Muscle of back (tissue), 13 donors: ENCODE measurements at places on chromosomes 1 and 21. TPM values are rescaled to one million over a fixed set of nuclear protein-coding genes. Genes with fewer than 3 reads are reported as not detected.

The ITGB2 gene
- polyA plus RNA-seq, result 12.2 TPM

GRCh38 chr1:118963138-118963455 lies 25.0 kb downstream of the TBX15 start:
- DNase-seq, result no peak

DNA sequence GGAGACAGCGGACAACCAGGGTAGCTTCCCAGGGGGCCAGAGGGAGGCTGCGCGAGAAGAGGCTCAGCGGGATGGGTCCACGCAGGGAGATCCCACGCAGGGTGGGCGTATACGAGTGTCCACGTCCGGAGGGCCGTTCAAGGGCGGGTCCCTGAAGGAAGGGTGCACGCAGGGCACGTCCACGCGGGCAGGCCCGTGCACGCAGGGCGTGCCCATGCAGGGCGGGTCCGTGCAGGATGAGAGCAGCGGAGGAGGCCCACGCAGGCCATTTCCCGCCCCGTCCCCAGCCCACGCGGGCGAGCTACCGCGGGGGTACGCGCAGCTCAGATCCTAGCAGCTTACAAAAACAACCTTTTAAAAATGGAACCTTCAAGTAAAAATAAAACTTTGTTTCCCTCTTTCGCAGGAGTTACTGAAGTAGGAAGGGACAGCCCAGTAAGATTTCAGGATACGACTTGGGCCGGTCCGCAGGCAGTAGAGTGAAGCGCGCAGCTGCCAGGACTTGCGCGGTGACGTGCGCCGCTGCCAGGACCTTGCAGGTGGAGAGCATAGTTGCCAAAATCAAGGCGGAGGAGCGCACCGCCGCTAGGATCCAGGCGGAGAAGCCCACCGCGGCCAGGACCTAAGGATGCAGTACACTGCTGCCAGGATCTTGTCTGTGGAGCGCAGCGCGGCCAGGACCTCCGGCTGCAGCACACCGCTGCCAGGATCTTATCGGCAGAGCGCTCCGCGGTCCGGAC lies 416 bp upstream of the RNF187 start:
- peak; percentile 91 for DNase-seq

- DNase-seq, result peak; percentile 14
Observed at GRCh38 chr1:232518349-232518748, 111.6 kb downstream of the SIPA1L2 start.

The LCE1B gene
- polyA plus RNA-seq, result not detected

The NFASC gene
- polyA plus RNA-seq, result 1.1 TPM

GRCh38 chr1:95278173-95279006 lies 44.4 kb downstream of the RWDD3 start:
- DNase-seq, result no peak

GRCh38 chr1:240500647-240501046 lies 111.3 kb downstream of the GREM2 start:
- no peak for DNase-seq

GRCh38 chr1:160711602-160712311 lies at the start of gene CD48:
TSS of gene CD48 (minus strand) at chr1:160711822. CDS start at chr1:160711763, 59 bp downstream.
- DNase-seq, result no peak

- DNase-seq, result peak; percentile 87
Observed at GRCh38 chr1:13749543-13750341, 49.8 kb downstream of the PRDM2 start.

The NAXE gene
- 27.6 TPM for polyA plus RNA-seq

- peak; percentile 64 for DNase-seq
Observed at GRCh38 chr1:204278251-204278650, 64.5 kb upstream of the GOLT1A start.

- no peak for DNase-seq
Observed at GRCh38 chr1:99062192-99062591, 57.5 kb upstream of the PLPPR5 start.

DNA sequence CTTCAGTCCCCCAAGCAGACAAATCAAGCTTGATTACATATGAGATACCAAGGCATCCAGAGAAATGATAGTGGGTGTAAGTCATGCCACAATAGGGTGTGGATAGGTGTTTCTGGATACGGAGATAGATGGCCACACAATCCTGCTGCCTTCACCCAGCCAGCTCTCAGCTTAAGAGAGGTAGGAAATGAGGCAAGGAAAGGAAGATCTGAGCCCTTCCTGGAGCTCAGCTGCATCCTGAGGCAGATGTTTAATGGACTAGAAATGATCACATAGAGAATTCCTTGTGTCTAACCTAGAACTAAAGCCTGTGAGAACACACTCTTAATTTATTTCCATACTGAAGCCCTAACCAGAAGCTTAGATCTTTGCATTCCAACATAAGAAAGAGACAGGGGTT lies 210.3 kb downstream of the ST6GALNAC3 start:
- no peak for DNase-seq

GRCh38 chr1:94302497-94302896 lies 65.1 kb upstream of the ARHGAP29 start:
- DNase-seq, result no peak

DNA sequence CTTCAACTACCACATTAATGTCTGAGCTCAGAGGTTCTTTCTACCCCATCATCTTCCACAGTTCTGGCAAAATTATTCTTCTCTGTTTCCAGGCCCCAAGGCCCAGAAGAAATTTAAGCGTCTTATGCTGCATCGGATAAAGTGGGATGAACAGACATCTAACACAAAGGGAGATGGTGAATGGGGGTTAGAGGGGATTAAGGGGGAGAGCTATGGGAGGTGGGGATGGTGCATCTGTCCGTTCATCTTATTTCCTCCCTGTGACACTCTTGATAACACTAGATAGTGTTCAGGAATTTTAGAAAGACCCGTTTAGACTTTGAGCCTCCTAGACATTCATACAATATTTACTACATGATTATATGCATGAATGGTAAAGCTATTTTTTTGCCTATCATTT lies 17.6 kb upstream of the RPRD2 start:
- DNase-seq, result no peak

DNA sequence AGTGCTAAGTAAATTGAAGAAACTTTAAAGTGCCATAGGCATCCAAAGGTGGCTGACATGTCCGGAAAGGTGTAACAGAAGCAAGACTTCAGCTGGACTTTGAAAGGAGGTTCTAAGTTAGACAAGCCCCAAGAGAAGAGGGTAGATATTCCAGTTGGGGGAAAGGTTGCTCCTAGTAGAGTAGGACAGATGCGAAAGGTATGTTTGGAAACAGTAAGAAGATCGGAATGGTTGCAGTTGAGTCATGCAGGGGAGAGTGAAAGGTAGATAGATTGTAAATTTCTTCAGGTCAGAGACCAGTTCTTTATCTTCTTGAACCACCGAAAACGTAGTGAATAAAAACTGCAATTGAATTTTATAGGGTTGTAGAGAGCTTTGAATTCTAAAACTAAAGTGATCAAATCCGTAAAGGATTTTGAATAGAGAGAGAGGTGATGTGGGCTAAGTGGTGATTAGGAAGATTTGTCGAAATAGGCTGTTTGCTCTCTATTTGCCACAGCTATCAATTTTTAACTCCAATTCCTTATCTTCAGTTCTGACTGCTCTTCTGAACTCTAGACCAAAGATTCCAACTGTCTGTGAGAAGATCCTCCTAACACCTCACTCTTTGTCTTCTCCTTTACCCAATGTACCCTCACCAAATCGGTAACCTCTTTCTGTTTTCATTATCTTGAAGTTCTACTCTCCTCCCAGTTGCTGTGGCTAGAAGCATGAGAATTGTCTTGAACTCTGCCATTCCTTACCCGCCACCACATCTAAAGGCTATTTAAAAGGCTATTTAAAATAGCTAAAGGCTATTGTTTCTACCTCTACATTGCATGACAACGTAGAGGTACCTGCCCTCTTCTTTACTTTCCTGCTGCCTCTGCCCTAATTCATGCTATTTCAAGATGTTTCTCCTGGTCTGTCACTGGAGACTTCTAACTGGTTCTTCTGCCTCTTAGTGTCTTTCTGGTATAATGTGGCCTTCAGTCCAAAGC lies 16.7 kb downstream of the MACF1 start:
- DNase-seq, result no peak

- no peak for DNase-seq
Observed at GRCh38 chr1:62435231-62436038, 1.4 kb upstream of the USP1 start.

GRCh38 chr21:29335720-29336119 lies 37.0 kb downstream of the BACH1 start:
- DNase-seq, result no peak

DNA sequence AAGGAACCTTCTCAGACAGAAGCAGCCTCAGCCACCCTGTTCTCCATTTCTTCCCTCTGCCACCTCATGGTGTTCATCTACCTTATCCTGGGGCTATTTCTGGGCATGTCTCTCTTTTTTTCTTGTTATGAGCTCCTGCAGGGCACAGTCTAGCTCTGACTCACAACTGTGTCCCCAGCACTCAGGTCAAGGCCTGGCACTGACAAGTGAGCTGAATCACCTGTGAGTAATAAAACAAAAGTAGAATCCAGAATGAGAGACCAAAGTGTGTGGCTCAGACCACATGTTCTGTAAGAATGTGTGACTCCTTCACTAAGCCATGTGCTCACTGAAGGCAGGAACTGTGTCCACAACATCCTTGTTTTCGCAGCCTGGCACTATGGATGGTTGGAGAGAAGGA lies 23.2 kb downstream of the C1orf94 start:
- no peak for DNase-seq

DNA sequence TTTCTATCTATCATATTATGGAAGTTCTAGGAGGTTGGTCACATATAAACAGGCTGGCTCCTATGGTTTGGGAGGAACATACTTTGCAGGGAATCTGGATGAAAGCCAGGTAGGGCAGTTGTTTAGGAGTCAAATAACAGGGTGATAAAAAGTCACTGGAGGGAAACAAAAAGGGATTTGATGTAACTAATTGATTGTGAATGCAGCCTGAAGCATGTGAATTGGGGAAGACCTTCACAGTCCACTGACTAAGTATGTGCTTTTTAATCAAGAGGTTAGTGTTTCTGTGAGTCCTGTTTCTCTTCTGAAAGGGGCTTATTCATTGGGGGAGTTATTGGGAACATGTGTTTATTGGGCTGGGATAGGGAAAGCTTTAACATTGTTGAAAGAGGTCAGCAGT lies 41.3 kb downstream of the HMCN1 start:
- DNase-seq, result no peak

The AMY2A gene
- polyA plus RNA-seq, result not detected

The IGSF9 gene
- 8.3 TPM for polyA plus RNA-seq

GRCh38 chr1:1065265-1065939 lies 8.7 kb downstream of the RNF223 start:
- DNase-seq, result no peak

The CELA2B gene
- 3.2 TPM for polyA plus RNA-seq

GRCh38 chr1:97417661-97418060 lies 503.2 kb downstream of the DPYD start:
- DNase-seq, result no peak

GRCh38 chr1:20429296-20429695 lies 56.7 kb downstream of the CAMK2N1 start:
- no peak for DNase-seq

- DNase-seq, result no peak
Observed at GRCh38 chr1:43586136-43586731, 55.6 kb downstream of the PTPRF start.

GRCh38 chr1:221925947-221926346 lies 184.1 kb upstream of the DUSP10 start:
- DNase-seq, result no peak

GRCh38 chr1:215637041-215637573 lies 70.0 kb downstream of the KCTD3 start:
- DNase-seq, result peak; percentile 59

The ZBTB48 gene
- polyA plus RNA-seq, result 16.5 TPM

DNA sequence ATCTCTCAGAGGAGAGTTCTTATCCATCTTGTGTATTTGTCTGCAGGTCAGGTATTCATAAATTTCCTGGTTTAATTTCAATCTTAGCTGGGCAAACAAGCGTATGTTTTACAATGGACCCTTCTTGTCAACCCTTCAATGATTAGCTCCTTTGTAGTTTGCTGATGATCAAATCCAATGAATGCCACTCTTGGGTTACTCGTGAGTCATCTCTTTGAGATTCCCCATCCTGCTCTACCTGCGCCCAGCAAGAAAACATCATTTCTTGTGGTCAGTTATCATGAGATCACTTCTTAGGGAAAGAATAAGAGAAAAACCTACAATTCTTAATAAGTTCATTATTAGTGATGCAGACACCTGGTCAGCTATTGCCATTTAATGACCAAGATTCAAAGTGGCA lies 572.3 kb upstream of the PKN2 start:
- DNase-seq, result no peak

The GAS5 gene
- polyA plus RNA-seq, result 634 TPM

- DNase-seq, result no peak
Observed at GRCh38 chr1:41330588-41331545, 30.4 kb upstream of the FOXO6 start.

- no peak for DNase-seq
Observed at GRCh38 chr1:203217139-203217655, 12.3 kb downstream of the CHIT1 start.

The FLG gene
- 0.12 TPM for polyA plus RNA-seq

GRCh38 chr1:246106342-246106763 lies 400.7 kb downstream of the SMYD3 start:
- DNase-seq, result no peak

DNA sequence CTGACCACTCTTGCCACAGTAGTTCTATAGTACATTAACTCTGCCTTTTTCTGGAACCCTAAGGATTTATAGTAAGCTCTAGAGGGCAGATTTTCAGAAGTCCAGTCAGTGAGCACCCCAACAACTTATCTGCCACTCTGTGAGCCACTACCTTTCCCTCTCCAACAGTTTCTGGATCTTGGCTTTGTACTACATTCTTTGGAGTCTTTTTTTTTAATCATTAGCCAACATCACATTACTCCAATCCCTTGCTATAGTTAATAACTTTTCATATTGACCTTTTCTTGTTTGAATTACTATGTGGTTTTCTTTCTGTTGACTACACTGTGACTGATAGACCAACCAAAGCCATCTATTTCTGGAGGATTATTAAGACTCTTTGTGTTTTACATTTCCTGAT lies 1596.7 kb upstream of the PRMT6 start:
- no peak for DNase-seq

GRCh38 chr1:176494436-176494835 lies 31.5 kb downstream of the PAPPA2 start:
- no peak for DNase-seq

The HHIPL2 gene
- 0.10 TPM for polyA plus RNA-seq

GRCh38 chr1:224613486-224613885 lies 2.6 kb upstream of the CNIH3 start:
- no peak for DNase-seq

DNA sequence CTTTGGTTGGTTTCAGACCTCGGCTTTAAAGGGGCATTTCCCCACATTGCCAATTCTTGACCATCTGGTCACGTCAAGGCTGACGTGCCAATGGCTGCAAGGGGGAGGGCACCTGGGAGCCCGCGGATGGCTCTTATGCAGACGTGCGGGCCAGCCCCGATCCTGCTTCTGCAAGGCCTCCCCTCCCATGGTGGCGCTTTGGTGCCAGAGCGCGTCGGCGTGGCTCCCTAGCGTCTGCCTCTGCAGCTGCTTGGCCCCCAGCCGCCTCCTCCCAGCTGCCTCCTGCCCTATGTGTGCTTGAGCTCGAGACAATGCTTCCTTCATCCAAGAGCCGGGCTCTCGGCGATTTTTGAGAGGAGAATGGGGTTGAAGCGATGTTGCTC lies 29.1 kb downstream of the SKI start:
- DNase-seq, result peak; percentile 55

DNA sequence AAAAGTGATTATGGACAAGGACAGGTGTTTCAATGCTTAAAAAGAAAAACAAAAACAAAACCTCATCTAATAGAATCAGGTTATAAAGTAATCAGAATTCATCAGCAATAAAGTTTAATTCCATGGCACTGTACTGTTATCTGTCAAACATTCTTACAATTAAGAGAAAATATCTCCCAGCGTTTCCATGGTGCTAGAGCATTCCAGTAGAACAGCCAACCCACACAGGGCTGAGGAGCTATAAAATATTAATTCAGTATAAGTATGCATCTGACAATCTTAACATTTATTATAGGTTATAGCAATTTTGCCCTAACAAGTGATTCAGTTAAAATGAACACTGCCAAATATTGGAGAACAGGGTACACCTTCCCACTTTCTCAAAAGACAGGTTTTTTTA lies 128.7 kb upstream of the DEPDC1 start:
- no peak for DNase-seq
